Colonic mucosa (tissue), 4 donors: ENCODE measurements at places on chromosomes 1 and 21. TPM values are rescaled to one million over a fixed set of nuclear protein-coding genes. Genes with fewer than 3 reads are reported as not detected.

LAMC2 gene
- 25.3 TPM for total RNA-seq

DNA sequence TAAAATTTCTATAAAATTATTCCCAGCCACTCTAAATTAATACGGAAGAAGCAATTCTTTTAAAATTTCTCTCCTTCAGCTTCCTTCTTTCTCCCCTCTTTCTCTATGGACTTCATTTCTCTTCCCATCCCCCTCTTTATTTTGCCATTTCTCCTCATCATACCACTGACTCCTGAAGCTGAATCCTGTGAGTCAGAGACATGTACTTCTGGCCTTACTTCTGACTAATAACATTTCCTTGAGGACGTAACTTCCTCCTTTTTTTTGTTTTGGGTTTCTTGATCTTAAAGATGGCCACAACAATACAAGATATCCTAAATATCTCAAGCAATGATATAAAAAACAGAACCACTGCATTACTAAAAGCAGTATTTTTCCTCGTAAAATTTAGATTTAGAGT, 63.6 kb upstream of the DENND1B start:
- H3K4me3 ChIP-seq, result no peak overlapping the region
- no peak for DNase-seq
- H3K27ac ChIP-seq, result no peak overlapping the region
- H3K4me1 ChIP-seq, result no peaks in the 10 kb centered on the region
- no peaks in the 10 kb centered on the region for H3K36me3 ChIP-seq
- no peaks in the 10 kb centered on the region for H3K27me3 ChIP-seq

DNA sequence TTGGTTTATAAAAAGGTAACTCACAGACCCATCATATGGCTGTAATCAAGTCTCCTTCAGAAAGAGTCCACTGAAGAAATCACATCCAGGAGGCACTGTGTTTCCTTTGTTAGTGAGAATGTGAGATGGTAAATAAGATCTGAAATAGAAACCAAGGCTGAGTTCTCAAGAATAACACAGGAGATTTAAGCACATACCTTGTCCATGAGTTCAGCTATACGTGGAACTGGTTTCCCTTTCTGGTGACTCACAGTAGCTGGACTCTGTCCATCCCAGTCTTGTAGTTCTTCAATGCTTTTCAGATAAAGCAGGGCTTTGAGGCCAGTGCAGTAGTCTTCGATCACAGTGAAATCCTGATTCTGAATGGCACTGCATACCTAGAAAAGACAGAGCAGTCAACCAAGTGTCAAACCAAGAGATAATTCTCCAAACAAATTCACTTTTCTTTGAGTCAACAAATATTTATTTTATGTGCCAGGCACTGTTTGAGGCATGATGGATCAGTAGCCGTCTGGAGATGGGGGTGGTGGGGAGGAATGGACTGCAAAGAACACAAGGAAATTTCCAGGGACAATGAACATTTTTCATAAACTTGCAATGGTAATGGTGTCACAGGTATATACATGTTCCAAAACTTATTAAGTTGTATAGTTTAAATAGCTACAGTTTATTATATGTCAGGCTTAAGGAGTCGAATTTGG, 471.4 kb downstream of the PTBP2 start:
- H3K4me3 ChIP-seq, result no peak overlapping the region
- no peaks in the 10 kb centered on the region for H3K4me1 ChIP-seq
- DNase-seq, result no peak
- no peak overlapping the region for H3K27ac ChIP-seq
- no peaks in the 10 kb centered on the region for H3K27me3 ChIP-seq
- H3K36me3 ChIP-seq, result no peaks in the 10 kb centered on the region

GRCh38 chr1:244952940-244953339, 88.6 kb upstream of the HNRNPU start:
- H3K36me3 ChIP-seq, result no peaks in the 10 kb centered on the region
- H3K27me3 ChIP-seq, result no peaks in the 10 kb centered on the region
- H3K27ac ChIP-seq, result peak overlapping the region; percentile 3
- no peaks in the 10 kb centered on the region for H3K4me1 ChIP-seq
- peak; percentile 89 for DNase-seq

DNA sequence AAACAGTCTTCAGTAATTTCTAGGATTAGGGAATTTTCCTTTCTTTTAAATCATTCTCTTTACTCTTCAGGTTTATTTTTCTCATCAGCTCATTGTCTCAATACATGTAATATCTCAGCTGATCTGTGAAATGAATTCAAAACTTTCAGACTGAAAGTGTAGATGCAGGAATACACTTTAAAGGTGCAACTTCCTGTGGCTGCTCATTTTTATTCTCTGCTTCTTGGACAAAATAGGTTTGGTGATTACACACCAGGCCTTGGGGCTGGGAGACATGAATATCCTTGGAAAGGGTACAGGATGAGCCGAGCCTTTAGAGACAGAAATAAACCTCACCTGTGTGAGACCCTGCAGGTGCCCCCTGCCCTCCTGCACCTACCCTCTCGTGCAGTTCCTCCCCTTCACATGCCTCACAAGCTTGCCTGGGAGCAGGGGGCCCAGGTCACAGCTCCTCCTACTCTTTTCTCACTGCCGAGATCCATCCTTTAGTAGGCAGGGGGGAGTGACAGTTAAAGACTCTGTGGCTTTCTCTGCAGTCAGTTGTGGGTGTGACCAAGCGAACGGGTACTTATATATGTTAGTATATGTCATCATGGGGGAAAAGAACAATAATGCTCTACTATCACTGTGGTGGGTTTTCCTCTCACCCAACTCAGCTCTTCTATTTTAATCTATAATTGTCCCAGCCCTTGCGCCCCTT, 23.6 kb downstream of the XCL2 start:
- no peak for DNase-seq
- no peaks in the 10 kb centered on the region for H3K27me3 ChIP-seq
- H3K4me3 ChIP-seq, result no peak overlapping the region
- no peaks in the 10 kb centered on the region for H3K4me1 ChIP-seq
